Stimulated activated CD8-positive, alpha-beta memory T cell treated with anti-CD3 and anti-CD28 coated beads, Interleukin-2, amount 100 ng/mL, for 48 hours (primary cell): ENCODE measurements at places on chromosomes 6 and 20.

DNA sequence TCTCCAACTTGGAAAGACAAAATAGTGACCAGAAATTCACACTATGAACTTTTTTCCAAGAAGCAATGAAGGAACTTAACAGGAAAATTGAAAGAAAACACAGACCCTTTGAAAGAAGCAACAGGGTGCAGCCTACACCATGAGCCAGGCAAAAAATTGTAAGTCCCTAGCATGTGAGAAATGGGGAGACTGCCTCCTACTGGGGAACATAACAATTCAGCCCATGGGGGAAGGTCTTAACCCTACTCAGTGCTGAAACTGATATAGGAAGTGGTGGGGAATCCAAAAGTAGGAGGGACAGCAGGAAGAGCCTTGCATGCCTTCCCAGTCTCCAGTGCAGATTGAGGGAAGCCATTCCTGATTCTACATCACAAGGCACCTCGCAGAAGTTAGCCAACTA, 235.1 kb upstream of the UFL1 start:
- no peak for DNase-seq

- DNase-seq = no peak
Observed at GRCh38 chr20:46074006-46074405, 15.8 kb downstream of the NCOA5 start.

GRCh38 chr20:8219403-8219802, 87.3 kb downstream of the PLCB1 start:
- no peak for DNase-seq

- no peak for DNase-seq
Observed at GRCh38 chr20:58312836-58313235, 3.3 kb downstream of the RAB22A start.

- DNase-seq = no peak
Observed at GRCh38 chr6:79081663-79082062, 3.6 kb upstream of the PHIP start.

GRCh38 chr6:16700202-16700915, 60.9 kb downstream of the ATXN1 start:
- DNase-seq = peak; percentile 23

DNA sequence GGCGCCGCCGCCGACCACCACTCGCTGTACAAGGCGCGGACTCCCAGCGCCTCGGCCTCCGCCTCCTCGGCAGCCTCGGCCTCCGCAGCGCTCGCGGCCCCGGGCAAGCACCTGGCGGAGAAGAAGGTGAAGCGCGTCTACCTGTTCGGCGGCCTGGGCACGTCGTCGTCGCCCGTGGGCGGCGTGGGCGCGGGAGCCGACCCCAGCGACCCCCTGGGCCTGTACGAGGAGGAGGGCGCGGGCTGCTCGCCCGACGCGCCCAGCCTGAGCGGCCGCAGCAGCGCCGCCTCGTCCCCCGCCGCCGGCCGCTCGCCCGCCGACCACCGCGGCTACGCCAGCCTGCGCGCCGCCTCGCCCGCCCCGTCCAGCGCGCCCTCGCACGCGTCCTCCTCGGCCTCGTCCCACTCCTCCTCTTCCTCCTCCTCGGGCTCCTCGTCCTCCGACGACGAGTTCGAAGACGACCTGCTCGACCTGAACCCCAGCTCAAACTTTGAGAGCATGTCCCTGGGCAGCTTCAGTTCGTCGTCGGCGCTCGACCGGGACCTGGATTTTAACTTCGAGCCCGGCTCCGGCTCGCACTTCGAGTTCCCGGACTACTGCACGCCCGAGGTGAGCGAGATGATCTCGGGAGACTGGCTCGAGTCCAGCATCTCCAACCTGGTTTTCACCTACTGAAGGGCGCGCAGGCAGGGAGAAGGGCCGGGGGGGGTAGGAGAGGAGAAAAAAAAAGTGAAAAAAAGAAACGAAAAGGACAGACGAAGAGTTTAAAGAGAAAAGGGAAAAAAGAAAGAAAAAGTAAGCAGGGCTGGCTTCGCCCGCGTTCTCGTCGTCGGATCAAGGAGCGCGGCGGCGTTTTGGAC, 2.0 kb downstream of the SOX4 start:
- no peak for DNase-seq

GRCh38 chr6:133973109-133973971, 20.3 kb downstream of the TBPL1 start:
- no peak for DNase-seq

DNA sequence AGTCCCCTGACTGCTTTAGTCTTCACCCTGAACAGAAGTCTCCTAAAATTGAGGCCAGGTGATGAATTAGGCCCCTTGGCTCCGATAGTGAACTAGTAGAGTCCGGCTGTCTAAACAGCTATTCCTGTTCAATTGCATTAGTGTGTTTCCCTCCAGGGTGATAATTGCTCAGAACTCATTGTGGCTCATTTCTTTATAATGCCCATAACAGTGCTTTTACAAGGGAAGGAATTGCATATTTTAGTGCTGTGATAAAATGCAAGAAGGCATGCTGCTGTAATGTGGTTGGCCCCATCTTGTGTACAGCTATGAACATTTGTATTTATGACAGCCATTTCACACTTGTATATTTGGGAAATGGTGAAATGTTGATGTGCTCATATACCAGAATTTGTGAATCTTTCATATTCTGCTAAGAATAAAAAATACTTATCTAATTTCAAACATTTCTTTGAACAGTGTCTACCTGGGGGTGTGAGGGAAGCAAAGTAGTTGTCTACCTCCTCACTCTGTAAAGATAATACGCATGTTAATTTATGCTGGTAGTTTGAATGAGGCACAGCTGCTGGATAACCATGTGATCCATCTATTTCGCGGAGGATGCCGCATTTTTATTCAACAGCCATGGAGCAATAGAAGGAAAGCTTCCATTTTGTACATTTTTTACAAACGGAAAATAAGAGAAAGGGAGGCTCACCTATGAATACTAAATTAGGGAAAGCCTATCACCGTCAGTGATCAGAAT, 451.4 kb downstream of the NKAIN2 start:
- DNase-seq = no peak

- no peak for DNase-seq
Observed at GRCh38 chr6:144939921-144940320, 654.8 kb downstream of the UTRN start.

- no peak for DNase-seq
Observed at GRCh38 chr6:51640021-51640420, 447.4 kb downstream of the PKHD1 start.

GRCh38 chr6:90514496-90514895, 72.4 kb downstream of the MAP3K7 start:
- DNase-seq = no peak

DNA sequence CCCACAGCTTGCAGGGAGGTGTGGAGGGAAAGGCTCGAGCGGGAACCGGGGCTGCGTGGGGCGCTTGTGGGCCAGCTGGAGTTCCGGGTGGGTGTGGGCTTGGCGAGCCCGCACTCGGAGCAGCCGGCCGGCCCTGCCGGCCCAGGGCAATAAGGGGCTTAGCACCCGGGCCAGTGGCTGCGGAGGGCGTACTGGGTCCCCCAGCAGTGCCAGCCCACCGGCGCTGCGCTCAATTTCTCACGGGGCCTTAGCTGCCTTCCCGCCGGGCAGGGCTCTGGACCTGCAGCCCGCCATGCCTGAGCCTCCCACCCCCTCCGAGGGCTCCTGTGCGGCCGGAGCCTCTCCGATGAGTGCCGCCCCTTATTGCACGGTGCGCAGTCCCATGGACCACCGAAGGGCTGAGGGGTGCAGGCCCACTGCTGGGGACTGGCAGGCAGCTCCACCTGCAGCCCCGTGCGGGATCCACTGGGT, 1242.2 kb upstream of the EYS start:
- DNase-seq = no peak

- DNase-seq = no peak
Observed at GRCh38 chr20:57890202-57890800, 180.5 kb upstream of the PMEPA1 start.

GRCh38 chr6:140032189-140032588, 657.7 kb upstream of the CITED2 start:
- no peak for DNase-seq

DNA sequence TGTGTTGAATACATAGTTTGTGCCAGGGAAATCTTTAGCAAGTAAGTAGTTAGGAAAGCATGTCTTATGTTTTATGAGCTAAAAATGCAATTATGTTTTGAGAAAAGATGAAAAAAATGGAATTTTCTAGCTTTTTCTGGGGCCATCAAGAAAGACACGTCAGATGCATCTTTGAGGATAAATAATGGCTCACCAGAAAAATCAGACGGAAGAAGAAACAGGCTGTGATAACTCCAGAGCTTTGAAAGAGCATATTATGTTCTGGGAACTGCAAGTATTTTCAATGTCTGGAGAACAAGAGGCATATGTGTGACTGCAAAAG, 173.7 kb downstream of the CLVS2 start:
- no peak for DNase-seq

DNA sequence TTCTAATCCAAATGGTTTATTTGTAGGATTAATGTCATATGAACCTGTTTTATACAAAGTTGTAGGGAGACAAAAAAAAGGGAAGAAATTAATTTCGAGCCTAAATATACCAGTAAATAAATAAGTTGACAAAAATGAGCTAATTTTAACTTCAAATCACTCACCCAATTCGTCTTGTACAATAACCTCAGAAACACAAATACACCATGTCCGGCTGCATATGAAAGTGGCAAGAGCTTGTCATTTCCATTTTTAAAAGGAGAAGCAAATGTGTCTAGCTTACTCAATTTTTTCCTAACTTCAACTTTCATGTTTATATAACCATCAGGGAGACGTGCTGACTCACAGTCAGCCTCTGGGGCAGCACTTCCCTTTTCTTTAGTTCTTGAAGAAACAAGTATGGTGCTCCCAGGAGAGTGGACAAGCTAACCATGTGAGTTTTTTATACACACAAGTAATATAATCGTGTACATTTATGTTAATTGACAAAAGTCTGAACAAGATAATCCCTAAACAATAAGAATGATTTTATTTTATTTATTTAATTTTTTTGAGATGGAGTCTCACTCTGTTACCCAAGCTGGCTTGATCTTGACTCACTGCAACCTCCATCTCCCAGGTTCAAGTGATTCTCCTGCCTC, 55.5 kb upstream of the SGK1 start:
- DNase-seq = no peak

- DNase-seq = peak; percentile 19
Observed at GRCh38 chr6:139540276-139540675, 165.8 kb upstream of the CITED2 start.

GRCh38 chr6:5141046-5141445, 55.9 kb downstream of the PPP1R3G start:
- no peak for DNase-seq

DNA sequence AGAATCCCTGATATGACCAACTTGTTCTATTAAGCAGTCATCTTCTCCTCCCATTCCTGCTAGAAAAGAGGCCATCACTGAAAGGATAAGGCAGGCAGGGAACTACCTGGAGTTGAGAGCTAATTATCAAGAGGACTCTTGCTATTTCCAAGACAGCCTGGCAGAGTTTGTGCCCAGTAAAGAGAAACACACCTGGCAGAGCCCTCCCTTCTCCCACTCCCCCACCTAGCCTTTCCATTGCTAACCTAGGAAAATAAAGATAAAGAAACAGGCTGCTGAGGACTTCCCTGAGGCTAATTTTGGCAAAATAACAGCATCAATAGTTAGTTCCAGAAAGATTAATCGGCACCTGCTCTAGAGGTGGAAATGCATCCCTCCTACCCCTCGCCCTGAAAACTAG, 20.4 kb upstream of the RAB22A start:
- no peak for DNase-seq

- DNase-seq = no peak
Observed at GRCh38 chr6:20605061-20605460, 70.8 kb downstream of the CDKAL1 start.

- no peak for DNase-seq
Observed at GRCh38 chr6:167673946-167674345, 152.8 kb upstream of the AFDN start.

DNA sequence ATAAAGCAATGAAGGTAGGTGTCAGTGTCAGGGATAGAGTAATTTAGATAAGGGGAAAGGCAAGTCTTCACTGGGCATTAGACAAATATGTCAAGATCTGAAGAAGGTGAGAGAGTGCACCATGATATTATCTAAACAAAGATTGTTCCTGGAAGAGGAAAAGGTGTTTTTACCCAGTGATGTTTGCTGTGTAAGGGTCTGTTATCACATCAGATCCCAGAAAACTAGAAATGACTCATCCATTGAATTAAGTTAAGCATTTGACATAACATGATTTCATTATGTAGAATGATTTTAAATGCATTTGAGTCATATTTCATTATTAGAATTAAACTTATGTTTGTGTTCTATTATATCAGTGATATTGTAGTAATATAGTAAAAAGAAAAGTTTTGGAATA, 1279.5 kb upstream of the CITED2 start:
- no peak for DNase-seq

DNA sequence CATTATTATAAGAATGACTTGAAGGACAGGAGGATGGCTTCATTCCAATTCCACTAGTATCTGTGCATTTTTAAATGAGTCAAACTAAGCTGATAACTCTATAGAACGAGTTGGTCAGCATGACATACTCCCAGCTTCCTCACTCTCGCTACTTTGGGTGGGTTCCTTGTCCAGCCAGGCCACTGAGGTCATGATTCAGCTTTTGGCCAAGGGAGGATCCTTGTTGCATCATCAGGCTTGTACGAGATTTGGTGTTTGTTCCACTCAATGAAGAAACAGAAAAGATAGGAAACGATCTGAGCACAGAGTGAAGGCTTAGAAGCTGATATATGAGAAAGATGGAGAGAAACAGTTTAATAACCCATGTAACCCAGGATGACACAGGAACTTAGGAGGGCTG, 19.8 kb downstream of the NEDD9 start:
- DNase-seq = no peak

- DNase-seq = no peak
Observed at GRCh38 chr6:43221046-43221972, 8.0 kb downstream of the DNPH1 start.

- DNase-seq = no peak
Observed at GRCh38 chr6:107576852-107577251, 86.9 kb downstream of the SOBP start.

DNA sequence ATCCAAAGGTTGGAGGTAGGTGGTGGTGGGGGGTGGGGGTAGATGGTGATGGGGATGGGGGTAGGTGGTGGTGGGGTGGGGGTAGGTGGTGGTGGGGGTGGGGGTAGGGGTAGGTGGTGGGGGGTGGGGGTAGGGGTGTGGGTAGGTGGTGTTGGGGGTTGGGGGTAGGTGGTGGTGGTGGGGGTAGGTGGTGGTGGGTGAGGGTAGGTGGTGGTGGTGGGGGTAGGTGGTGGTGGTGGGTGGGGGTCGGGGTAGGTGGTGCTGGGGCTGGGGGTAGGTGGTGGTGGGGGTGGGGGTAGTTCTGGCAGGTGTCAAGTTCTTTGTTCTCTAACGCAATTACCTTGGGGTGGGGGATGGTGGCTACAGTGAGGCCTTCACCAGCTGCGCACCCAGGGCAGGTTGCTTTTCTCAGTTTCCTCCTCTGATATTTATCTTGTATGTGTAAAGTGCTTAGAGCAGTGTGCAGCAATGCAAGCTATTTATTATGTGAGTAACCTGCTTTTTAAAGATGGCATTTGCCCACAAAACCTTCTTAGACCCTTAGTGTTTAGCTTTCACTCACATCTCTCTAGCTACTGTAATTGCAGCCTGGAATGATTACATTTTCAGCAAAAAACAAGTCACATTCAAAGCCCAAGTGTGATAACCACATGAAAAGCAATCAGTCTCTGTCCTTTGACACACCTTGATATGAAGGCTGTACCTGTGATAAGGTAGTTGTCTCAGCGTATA, 8.2 kb upstream of the CCDC167 start:
- DNase-seq = no peak
